CD4-positive, alpha-beta T cell (primary cell): ENCODE measurements at places on chromosomes 1 and 21.
A peak's percentile ranks its signal among the peaks of the same experiment; 100 is the strongest.

DNA sequence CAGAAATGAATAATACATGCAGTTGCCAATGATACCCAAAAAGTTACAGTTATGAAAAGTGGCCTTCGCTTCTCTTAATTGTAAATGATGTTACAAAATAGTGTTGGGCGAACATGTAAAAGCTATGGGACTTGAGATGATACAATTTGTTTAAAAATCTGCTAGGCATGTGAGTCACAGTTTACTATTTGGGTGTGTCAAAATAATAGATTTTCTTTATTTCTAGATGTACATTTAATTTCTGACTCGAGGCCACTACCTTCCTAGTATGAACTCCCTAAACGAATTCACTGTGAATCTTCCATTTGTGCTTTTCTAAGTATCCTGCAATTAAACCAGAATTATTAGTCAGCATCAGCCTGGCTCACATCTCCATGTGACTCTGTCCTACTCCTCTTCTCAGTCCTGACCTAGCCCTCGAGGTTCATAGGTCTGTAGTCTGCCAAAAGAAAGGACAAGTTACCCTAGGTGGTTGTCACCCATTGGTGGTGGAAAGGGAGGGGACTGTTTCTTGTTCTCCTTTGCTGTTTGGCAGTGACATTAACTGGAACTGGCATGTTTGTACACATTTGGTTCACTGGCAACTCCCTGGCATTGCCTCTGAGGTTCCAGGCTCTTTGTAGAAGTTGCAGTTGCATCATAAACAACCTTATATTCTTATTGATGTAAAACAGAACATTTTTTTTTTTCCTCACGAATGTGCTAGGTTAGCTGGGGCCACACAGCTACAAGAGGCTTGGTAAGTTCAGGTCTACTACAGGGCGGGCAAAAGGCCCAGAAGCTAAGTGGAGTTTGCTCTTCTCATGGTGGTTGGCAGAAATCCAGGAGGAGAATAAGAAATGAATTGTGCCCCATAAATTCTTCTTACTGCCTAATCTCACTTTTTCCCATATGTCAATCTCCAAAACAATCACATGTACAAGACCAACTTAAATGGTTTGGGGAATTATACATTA lies 746.5 kb upstream of the ADAMTS5 start:
- DNase-seq = no peak

DNA sequence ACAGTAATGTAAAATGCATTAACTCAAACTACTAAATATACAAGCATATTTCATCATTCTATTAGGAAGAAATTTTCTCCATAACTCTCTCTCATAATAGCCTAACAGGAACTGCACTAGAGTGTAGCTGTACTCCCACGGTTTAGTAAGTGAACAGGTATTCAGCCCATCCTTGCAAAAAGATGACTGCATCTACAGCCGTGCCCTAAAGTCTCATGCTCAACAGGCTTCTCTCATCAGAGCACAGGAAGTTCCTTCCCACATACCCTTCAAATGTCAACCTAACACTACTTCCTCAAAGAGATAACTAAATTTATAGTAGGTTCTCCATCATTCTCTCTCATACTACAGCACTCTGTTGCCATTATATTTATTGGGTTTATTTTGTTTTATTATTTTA lies 251.6 kb downstream of the AKT3 start:
- no peak for DNase-seq

- no peak for DNase-seq
Observed at GRCh38 chr1:228289239-228289849, 81.5 kb downstream of the OBSCN start.

DNA sequence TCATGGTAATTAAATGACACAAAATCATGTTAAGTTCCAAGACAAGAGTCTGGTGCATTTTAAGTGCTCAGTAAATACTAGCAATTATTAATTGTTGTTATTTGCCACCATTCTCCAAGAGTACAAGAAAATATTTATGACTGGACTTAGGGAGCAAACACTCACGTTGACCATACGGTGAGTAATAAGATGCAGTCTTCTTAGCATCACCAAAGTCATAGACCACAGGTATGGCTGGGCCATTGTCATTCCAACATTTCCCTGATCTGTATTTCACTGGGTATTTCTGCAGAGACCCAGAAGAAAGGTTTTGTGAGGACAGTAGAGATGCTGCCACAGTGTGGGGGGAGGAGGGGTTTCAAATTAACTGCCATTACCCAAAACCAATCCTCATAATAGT lies 4.7 kb downstream of the ITLN2 start:
- DNase-seq = no peak

- DNase-seq = no peak
Observed at GRCh38 chr1:21496886-21497285, 12.3 kb upstream of the ALPL start.

DNA sequence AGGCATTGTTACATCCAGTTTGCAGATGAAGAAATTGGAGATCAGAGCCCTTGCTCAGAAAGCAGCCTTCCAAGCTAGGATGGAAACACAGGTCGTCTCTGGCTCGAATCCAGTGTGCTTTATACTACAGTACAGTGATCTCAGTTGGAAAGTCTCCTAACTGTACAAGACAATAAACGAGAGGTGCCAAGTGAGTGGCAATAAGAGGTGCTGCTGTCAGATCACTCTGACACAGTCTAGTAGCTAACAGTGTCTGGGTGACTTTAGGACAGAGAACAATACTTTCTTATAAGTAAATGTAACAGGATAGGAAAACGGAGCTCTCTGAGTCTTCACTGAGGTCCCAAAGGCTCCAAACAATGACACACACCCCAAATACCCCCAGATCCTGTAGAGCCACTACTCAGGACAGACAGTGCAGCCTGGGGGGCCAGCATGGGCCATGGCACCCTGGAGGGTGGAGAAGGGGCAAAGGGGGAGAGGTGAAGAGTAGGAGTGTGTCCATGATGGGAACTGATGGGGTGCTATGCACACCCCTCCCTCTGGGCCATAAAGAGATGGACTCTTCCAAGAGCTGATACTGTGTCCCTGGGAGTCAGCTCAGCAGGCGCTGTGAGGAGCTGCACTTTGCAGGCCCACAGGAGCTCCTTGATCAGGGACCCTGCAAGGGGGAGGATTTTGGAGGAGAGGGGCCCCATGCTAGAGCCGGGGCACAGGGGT lies 3.3 kb downstream of the SH3BGR start:
- no peak for DNase-seq

GRCh38 chr1:221643404-221644144 lies 98.3 kb downstream of the DUSP10 start:
- DNase-seq = no peak

GRCh38 chr1:200776949-200777348 lies 38.3 kb downstream of the CAMSAP2 start:
- no peak for DNase-seq

GRCh38 chr1:4106731-4107130 lies 206.7 kb upstream of the C1orf174 start:
- no peak for DNase-seq

DNA sequence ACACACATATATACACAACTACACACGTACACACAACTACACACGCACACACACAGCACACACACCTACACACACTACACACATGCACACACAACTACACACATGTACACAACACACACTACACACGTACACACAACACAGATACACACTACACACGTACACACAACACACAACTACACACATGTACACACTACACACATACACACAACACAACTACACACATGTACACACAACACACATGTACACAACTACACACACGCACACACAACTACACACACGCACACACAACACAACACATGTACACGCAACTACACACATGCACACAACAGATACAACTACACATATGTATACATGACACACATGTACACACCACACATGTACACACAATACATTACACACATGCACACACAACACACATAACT lies 318.1 kb downstream of the CAMTA1 start:
- no peak for DNase-seq

GRCh38 chr21:17003763-17004373 lies 509.0 kb upstream of the CXADR start:
- DNase-seq = no peak

GRCh38 chr1:2189459-2190425 lies 4.8 kb downstream of the FAAP20 start:
- peak; percentile 86 for DNase-seq

- DNase-seq = no peak
Observed at GRCh38 chr1:77388661-77389060, 106.8 kb downstream of the AK5 start.
